ENCODE measurements at places on chromosomes 5 and 9.

GRCh38 chr5:74538206-74538661 lies 102.3 kb downstream of the ENC1 start:
- DNase-seq, result no peak

GRCh38 chr5:32687499-32687831 lies 23.7 kb upstream of the NPR3 start:
- DNase-seq, result no peak

DNA sequence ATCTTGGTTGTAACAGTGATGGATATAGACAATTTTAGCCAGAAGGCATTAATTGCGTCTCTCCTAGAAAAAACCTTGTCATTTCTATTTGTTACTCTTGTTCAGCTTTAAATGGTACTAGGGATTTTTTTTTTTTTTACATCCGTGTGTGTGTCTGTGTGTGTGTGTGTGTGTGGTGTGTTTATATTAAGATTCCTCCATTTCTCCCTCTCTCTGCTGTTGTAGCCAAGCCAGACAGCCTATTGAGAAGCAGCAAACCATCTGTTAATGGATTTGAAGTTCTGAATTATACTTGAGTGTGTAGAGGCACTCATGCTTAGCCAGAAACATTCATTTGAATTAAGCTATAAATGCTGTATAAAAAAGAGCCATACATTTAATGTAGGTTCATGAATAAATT lies 72.3 kb downstream of the SLF1 start:
- no peak for DNase-seq

- DNase-seq, result no peak
Observed at GRCh38 chr5:36363744-36364143, 62.0 kb upstream of the RANBP3L start.

- DNase-seq, result no peak
Observed at GRCh38 chr9:79970146-79970425, 398.3 kb downstream of the TLE4 start.

- no peak for DNase-seq
Observed at GRCh38 chr9:137306850-137307254, 4.8 kb upstream of the NRARP start.

- DNase-seq, result no peak
Observed at GRCh38 chr5:82058710-82059109, 86.9 kb downstream of the ATG10 start.

DNA sequence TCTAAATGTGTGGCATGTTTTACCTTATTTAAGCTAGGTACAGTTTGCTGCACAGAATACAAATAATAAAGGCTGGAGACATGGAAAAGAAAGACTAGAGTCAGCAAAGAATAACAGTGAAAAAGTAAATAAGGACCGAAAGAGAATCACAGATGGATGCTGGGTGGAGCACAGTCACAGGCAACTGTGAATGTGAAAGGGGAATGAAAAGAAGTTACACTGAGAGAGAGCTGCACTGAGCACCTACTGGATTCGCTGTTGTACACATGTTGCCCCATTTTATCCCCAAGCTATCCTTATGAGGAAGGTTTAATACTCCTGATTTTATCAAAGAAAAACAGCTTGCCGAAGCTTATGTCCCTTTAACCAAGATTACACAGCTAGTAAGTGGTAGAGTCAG lies 165.4 kb upstream of the RGMB start:
- no peak for DNase-seq

GRCh38 chr5:133026664-133027153 lies 360 bp upstream of the ZCCHC10 start:
- DNase-seq, result no peak

GRCh38 chr5:173774271-173774761 lies 113.8 kb upstream of the CPEB4 start:
- no peak for DNase-seq

Data from T-helper 22 cell (primary cell).